Activated CD4-positive, alpha-beta T cell treated with anti-CD3 and anti-CD28 coated beads, Interleukin-10, Interleukin-2, amounts not matched to agents 100 ng/mL and 50 ng/mL, durations not matched to agents 16 hours and 8 hours (primary cell): ENCODE measurements at places on chromosomes 16 and 17.
A peak's percentile ranks its signal among the peaks of the same experiment; 100 is the strongest.

- peak; percentile 33 for DNase-seq
These were observed 16.3 kb downstream of the HS3ST4 start for GRCh38 chr16:25707982-25708583.

DNA sequence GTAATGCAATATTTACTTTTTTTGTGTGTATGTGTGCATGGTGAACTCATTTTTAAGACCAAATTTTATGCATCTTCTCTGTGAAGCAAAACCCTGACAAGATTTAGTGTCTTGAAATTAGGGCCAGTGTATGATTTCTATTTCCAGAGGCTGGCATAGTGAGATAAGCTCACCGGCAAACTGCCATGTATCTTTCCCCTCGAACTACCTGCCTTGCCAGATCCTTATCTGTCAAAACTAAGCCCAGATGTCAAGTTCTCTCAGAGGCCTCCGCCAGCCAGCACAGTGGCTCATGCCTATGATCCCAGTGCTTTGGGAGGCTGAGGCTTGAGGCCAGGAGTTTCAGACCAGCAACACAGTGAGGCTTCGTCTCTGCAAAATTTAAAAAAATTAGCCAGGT lies 10.0 kb downstream of the USP32 start:
- no peak for DNase-seq

GRCh38 chr16:11542069-11542744 lies 44.5 kb downstream of the LITAF start:
- no peak for DNase-seq

- DNase-seq = no peak
These were observed 119.2 kb downstream of the SKAP1 start for GRCh38 chr17:48310748-48311213.

GRCh38 chr17:73096866-73097265 lies 4.4 kb upstream of the SLC39A11 start:
- DNase-seq = no peak

- DNase-seq = no peak
These were observed 47.5 kb upstream of the PHOSPHO1 start for GRCh38 chr17:49278076-49278475.

- DNase-seq = peak; percentile 44
These were observed 2.0 kb downstream of the HOXB8 start for GRCh38 chr17:48612854-48613691.

GRCh38 chr17:44865931-44866330 lies 18.2 kb downstream of the HIGD1B start:
- DNase-seq = no peak

- peak; percentile 63 for DNase-seq
These were observed 24.8 kb upstream of the SLC25A19 start for GRCh38 chr17:75313941-75314551.

DNA sequence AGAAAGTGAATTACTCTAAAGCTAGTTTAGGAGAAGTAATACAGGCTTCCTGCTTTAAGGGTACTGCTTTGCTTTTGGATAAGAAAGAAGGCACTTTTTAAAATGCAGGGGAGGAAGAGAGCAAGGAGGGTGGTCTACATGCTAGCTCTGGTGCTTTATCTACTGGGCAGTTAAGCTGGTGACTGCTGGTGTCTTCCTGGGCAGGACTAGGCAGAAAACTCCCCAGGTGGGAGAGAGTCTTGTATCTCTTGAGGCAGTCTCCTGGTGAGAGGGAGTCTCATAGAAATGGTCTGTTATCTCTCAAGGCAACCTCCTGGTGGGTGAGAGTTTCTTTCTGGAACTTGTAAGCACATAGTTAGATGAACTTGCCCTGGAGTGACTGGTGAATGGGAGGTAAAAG lies 953.9 kb upstream of the GOT2 start:
- DNase-seq = no peak

DNA sequence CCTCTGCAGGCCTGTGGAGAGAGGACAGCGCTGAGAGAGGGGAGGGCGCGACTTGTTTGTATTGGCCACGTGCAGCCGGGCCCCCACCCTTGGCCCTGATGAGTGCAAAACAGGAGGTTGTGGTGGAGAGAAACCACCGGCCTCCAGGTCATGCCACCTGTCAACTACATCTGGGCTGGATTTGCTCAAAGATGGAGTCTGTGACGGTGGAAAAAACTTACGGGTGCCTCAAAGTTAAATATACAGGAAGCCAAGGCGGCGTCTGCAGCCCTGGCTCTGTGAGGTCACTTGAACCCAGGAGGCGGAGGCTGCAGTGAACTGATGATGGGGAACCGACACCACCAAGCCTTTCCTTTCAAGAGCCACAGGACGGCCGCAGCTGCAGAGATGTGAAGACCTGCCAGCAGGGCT lies 15.7 kb downstream of the C16orf74 start:
- DNase-seq = peak; percentile 23

DNA sequence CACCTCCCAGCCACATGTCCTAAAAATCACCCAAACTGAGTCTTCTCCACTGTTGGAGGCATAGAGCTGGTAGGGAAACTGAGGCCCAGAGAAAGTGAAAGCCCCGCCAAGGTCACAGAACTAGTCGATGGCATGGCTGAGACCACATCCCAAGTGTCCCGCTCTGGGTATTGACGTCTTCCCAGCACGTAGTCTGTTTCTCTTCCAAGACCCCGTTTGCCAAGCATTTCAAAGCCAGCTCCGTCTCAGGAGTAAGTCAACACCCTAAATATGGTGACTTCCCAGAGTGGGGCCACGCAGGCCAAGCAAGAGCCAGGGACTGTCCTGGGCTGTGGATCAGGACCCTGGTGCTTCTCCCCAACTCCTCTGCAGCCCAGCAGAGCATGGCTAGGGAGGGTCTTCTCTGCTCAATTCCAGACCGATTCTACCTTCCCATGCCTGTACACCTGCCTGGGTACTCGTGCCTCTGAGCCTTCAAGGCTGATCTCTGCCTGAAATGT lies 19.7 kb downstream of the PITPNM3 start:
- DNase-seq = no peak

DNA sequence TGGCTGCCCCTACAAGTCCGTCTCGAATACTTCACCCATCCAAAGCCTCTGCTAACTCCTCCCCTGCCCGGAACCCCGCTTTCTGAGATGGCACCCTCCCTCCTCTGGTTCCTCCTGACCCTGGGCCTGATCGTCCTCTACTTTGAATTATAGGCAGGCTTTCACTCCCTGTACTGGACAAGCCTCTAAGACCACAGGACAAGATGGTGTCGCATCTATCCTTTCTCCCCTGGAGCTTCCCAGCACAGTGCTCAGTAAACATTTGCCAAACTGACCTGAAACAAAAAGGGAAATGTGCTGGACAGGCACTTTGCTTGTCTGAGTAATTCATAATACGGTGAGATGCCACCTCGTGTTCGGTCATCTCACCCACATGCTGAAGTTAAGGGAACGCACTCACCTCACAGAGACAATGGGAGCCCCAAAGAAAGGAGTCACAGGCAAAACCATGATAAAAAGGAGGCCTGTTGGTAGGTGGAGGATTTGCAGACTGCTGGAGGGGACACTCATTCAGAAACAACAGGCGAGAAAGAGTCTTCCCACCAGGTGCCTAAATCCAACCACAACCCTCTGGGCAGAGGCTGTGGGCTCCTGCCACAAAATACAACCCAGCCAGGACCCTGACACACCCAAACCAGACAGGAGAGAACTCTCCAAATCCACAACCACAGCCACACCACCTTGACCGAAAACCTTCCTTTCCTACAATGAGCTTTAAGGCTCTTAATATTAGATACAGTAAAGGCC lies 28.2 kb downstream of the SNN start:
- DNase-seq = peak; percentile 60

DNA sequence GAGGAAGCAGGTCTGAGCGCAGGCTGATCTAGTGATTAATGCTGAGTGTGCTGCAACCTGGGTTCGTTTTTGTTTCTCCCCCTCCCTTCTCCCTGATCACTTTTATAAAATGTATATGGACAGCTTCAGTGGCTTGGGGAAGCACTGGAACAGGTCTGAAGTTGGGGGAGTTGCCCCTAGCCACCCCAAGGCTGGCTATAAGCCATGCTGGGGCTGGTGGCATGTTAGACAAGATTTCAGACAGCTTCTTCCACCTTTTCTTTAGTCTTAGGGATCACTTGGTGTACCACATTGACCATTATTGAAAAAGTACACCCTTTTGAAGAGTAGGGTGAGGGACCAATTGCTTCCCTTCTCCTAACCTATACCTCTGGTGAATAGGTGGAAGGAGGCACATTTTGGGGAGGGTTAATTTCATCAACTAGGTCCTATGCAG lies 3.8 kb upstream of the VAC14 start:
- no peak for DNase-seq

DNA sequence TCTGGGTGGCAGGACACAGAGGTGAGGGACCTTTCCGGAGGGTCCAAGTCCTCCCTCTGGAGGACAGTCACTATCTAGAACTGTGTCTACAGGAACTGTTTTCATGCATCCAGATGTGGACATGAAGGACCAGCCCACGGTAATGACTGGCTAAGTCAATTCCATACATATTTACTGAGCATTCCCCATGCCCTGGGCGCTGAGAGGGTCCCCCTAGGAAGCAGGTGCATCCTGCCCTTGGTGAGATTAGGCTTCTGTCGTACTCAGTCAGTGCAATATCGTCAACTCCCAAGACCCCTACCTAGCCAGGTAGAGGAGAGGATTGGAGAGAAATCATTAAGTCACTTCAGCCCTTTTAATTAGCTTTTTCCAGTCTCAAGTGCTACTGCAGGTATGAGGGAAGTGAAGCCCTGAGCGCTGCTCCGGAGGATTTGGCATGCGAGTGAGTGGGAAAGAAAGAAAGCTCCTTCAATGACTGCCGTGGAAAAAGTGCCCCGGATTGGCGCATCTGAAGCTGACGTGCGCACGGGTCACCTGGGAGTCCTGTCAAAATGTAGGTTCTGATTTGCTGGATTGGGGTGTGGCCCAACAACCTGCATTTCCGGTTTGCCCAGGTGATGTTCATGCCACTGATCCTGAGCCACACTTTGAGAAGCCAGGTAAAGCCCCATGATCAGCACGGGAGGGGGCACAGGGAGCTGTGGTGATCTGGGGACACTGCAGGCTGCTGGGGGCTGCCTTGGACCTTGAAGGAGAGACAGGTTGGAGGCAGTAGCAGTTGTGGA lies 367.4 kb upstream of the TNRC6C start:
- DNase-seq = no peak

- no peak for DNase-seq
These were observed 2.0 kb upstream of the KRTAP2-3 start for GRCh38 chr17:41061964-41062363.

DNA sequence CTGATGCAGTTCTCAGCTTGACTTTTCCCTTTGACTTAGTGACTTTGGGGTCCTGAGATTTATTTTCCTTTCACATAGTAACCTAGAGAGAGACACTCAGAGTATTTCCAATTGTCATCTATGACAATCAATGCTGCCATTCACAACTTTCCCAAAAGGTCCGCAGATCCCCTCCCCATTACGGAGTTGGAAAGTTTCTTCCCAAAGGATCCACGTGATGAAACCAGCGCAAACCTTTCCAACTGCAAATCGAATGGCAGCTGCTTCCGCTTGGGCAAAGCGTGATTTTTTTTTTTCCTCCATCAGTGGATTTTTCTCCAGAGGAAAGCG lies 538 bp upstream of the FCSK start:
- no peak for DNase-seq

GRCh38 chr17:31085563-31085962 lies 9.2 kb upstream of the NF1 start:
- DNase-seq = no peak

GRCh38 chr16:60123392-60124023 lies 1389.4 kb upstream of the GOT2 start:
- no peak for DNase-seq

DNA sequence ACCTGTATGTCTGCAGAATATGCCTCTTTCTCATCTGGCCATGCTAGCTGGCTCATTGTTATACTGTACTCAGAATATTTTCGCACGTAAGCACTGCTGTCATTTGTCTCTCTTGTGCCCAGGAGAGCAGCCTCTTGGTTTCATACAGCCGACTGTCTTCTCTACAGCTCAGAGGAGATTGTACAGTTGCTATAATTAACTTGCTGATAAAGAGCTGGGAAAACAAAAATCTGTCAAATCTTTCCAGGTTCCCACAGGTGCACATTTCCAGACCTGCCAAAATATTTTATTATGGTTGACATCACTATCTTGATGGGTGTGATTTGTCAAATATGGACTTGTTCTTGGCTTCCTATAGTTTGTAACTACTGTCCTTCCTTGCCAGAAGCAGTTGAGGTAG lies 122.7 kb downstream of the FTO start:
- no peak for DNase-seq

DNA sequence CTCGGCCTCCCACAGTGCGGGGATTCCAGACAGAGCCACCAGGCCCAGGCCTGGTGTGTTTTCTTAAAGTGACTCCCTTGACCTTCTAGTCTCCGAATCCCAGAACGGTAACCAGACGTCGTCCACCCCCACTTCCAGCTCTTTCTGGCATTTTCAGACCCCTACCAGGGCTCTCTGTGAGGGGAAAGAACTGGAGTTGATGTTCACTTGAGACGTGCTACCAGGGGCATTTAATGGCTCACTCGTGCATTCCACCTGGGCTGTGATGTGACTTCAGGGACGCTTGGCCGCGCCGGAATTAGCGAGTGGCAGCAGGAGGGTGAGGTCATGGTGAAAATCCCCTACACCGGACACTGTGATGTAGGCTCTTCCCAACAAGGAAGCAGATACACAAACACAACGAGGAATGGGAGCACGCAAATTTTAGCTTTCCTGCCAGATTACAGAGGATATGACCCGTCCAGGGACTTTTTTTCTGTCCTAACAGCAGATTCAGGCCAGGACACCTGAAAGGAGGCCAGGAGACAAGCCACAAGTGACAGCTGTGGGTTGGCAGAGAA lies 1.1 kb upstream of the GNA13 start:
- DNase-seq = no peak

DNA sequence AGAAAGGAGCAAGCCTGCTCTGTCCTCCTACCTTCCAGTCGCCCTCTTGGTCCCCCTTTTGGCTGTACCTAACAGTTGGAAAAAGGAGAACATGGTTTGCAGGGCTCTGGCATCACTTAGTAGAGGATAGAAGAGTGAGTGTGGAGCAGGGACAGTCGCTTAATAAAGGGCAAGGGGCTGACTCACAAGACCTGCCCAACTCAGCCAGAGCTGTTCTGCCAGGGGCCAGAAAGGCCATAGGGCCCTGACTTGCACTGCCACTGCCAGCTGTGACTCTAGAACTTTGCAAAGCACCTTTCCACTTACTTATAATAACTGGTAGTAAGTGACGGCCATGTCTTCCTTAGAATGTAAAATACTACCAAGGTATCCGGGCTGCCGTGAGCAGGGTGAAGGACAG lies 13.5 kb downstream of the PRMT7 start:
- DNase-seq = no peak

DNA sequence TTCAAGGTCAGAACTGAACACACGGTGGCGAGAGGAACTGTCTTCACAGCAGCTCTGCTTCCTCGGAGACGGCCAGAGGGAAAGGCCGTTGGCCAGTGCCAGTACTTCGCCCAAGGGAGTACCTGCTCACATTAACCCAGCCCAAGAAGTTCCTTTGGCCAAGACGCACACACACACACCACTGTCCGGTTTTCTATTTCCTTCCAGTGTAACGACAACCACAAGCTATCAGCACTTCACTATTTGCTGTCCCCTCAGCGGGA lies 744 bp upstream of the GGNBP2 start:
- DNase-seq = peak; percentile 51

DNA sequence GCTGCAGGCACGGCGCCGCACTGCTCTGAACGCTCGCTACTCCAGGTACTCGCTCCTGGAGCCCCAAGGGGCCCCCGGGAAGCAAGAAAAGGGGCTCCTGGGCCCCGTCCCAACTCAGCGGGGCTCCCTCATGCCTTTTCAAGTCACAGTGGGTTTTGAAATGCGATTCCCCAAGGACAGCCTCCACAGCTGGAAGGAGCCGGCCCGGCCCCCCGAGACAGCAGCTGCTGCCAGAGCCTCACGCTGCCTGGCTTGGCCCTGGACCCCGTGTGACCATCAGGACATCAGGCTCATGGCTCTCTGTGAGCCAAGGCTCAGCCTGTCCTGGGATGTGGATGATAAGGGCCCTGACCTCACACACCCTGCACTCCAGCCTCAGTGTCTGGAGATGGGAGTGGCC lies 80.6 kb downstream of the LMF1 start:
- no peak for DNase-seq
